ENCODE measurements at places on chromosomes 6 and 20.

DNA sequence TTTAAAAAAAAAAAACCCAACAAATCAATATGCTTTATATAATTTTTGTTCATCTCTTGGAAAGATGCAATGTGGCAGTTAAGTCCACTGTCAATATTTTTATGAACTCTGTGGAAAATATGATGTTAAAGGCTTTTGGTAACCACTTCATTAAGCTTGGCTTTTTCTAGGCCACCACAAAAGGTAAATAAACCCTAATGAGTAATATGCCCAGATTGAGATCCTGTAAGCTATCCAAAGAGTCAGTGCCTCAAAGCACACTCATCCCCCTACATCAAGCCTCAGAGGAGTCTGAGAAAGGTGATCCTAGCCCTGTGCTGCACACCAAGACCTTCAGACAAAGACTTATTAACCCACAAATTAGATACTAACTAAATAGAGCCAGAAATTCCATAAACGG, 121.1 kb downstream of the CDC5L start:
- no peak for DNase-seq

- DNase-seq = no peak
Measured at GRCh38 chr6:25332655-25333071, 53.5 kb downstream of the CARMIL1 start.

GRCh38 chr6:107813555-107814194, 10.4 kb downstream of the SCML4 start:
- no peak for DNase-seq

- DNase-seq = no peak
Measured at GRCh38 chr20:37439223-37439933, 81.7 kb upstream of the NNAT start.

DNA sequence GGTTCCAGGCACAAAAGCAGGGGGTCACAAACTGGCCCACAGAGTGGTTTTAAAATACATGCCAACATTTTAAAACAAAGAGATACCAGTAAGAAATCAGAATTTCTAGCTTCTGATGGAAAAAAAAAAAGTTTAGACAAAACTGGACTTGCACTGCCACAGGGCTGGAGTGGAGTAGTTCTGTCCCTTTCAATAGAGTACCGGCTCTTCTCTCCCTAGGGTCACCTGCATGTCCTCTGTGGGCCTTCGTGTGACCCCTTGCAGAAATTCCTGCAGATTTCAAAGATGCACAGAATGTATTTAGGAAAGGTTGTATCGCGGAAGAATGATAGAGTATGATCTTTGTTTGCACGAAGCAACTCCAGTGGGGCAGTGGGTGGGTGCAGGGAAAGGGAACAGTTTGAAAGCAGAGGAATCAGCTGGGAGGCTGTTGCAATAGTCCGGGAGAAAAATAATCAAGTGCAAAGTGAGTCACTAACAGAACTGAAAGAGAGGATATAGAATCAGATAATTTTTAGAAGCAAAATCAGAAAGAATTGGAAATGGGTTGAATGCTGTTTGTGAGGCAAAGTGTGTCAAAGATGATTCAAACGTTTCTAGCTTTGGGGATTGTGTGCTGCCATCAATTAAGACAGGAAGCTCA, 97.3 kb upstream of the STXBP5 start:
- no peak for DNase-seq

DNA sequence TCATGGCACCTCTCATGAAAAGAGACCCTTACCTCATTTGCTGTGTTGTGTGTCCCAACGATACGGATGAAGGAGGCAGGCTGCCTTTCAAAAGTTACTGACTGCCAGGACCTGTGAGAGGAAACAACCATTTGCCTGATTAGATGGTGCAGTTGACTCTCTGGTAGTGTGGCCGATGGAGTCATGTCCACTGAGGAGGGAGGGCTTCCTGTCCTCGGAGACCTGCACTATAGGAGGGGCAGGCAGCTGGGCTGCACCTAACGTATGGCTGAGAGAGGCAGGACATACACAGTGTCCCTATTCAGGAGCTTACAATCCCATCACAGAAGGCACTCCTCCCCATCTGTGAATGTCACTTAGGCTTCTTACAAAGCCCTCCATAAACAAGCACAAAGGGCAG, 373.0 kb downstream of the ZFAND3 start:
- no peak for DNase-seq

- no peak for DNase-seq
Measured at GRCh38 chr6:146388736-146389364, 154.8 kb upstream of the RAB32 start.

- no peak for DNase-seq
Measured at GRCh38 chr6:137630666-137631065, 136.5 kb upstream of the OLIG3 start.

DNA sequence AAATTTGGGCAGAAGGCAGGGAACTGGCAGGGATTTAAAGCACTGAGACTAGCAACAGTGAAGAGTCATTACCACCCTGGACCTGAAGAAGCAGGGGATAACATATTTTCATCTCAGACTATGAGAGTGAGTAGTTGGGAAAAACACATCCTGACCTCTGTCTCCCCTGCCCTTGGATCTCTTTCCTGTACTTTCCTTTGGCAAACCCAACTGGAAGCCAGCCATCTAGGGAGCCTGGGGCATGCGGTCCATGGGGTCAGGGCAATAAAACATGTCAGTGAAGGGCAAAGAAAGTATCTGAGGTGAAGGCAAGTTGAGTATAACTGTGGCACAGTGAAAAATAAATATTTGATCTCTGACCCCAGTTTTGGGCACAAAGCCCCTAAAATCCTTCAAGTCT, 698.2 kb downstream of the DOK5 start:
- no peak for DNase-seq

GRCh38 chr6:52312461-52312860, 27.9 kb upstream of the MCM3 start:
- no peak for DNase-seq

DNA sequence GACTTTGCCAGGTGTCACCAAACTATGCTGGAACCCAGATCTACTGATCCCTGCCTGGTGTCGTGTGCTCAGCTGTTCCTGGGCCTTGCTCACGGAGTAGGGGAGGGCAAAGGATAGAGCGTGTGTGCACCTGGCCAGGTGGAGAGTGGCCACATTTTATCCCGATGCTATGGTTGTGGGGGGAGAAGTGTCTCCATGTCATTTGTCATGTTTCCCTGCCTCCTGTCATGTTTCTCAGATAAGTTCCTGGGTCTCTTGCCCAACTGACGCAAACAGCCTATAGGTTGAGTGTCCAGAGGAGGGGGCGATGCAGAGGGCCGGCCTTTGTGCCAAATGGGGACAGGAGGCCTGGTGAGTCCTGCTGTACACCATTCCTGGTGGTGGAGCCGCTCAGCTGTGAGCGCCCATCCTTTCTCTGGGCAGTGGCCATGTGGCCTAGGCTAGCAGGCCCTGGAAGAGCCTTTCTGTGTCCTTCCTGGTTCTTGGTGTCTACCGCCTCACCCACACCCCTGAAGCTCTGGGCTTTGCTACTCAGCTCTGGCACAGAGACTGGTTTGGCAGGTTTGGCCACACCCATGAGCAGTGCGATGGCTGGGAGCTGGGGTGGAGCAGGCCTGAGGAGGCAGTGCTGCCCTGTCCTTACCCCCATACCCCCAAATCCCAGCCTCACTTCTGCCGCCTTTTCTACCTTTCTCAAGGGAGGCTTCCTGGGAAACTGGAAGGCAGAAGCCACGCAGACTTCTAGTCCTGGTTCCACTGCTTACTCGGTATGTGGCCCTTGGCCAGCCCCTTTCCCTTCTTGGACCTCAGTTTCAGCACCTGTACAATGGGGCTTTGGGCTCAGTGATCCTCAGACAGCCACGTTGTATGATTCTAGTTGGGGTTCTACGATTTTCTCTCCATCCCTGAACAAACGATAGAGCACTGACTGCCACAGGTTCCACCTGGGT, 32.3 kb upstream of the EPB41L1 start:
- DNase-seq = no peak

- no peak for DNase-seq
Measured at GRCh38 chr6:111586554-111586953, 19.1 kb downstream of the TRAF3IP2 start.

GRCh38 chr20:4805663-4806449, 84.1 kb downstream of the PRND start:
- no peak for DNase-seq

DNA sequence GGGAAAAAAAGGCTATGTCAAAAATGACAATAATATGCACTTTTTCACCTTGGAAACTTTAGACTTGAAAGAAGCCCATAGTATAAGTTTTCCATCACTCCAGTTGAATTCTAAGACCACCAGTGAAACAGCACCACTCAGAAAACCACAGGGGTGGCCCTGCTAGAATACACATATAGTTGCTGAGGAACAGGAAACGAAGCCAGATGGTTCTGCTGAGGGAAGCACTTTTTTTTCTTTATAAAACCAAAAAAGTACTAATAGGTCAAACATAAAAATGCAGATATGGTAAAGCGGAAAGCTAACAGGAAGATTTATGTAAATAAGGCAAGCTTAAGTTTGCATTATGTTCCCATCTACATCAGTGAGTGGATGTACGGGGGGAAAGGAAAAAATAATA, 303.9 kb downstream of the FOXC1 start:
- DNase-seq = no peak

DNA sequence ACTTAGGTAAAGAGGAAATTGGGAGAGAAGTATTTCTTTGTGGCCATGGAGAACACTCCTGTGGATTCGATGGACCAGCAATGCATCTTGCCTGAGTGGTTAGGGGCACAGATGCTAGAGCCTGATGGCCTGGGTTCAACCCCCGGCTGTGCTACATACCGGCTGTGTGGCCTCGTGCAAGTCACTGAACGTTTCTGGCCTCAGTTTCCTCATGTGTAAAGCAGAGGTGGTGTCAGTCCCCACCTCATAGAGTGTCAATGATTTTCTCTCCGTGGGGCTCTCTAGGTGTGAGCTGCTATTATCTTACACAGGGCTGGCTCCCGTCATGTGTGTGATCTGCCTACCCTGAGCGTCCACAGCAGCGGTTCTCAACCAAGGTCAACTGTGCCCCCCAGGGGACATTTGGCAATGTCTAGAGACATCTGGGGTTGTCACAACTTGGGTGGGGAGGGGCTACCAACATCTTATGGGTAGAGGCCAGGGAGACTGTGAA, 50.0 kb upstream of the PTPN1 start:
- DNase-seq = no peak

DNA sequence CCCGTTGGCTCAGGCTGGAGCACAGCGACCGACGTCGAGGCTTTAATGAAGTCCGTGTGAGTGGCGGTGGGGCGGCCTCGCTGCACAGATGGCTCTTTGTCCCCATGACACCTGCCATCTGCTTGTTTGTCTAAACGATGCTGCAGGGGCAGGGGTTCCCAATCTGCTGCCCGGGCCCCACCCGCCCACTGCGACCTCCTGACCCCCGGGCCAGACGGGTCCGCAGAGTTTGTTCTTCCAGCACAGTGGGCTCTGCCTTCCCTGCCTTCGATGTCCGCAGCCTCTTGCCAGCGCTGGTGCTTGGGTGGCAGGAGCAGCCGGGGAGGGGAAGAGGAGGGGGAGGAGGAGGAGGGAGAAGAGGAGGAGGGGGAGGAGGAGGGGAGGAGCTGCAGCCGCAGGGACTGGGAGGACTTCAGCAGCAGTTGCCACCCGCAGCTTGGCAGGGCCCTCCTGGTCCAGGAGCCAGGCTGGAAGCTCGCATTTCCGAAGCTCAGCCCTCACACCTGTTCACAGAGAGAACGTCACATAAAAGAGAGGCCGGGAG, 210.0 kb downstream of the DLL1 start:
- DNase-seq = no peak

DNA sequence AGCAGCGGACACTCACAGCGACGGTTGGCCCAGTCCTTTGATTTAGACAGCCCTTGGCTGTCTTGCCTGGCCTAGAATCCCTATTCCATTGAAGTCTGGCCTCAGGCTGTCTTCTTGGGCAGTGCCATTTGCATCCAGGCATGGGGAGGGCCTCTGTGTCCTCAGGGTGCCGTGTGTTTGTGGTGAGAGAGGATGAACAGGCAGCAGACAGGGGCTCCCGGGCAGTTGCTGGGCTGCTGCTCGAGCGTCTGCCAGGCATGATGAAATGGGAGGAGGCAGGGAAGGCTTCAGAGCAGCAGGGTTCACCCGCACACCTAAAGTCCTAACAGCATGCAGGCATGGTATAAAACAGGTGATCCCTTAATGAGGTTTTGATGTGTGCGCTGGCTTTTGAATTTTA, 126.9 kb downstream of the SOBP start:
- no peak for DNase-seq

- DNase-seq = no peak
Measured at GRCh38 chr6:52946306-52946705, 36.8 kb upstream of the GSTA3 start.

- no peak for DNase-seq
Measured at GRCh38 chr6:11514672-11515071, 22.9 kb upstream of the TMEM170B start.

DNA sequence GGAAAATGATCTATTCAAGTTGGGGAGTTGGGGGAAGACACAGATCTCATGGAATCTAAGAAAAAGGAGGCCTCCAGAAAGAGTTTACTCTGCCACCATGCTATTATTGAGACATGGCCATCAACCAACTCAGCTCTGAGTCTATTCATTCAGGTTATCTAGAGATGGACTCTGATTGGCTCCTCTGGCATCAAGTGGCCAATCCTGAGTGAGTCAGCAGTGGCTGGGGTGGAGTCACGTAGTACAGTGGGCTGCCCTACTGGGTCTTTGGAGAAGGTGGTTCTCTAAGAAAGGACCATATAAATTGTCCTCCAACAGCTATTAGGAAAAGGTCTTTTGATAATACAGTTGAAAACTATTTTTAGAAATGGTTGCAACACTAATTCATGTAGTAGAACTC, 42.1 kb downstream of the LYRM2 start:
- DNase-seq = no peak

DNA sequence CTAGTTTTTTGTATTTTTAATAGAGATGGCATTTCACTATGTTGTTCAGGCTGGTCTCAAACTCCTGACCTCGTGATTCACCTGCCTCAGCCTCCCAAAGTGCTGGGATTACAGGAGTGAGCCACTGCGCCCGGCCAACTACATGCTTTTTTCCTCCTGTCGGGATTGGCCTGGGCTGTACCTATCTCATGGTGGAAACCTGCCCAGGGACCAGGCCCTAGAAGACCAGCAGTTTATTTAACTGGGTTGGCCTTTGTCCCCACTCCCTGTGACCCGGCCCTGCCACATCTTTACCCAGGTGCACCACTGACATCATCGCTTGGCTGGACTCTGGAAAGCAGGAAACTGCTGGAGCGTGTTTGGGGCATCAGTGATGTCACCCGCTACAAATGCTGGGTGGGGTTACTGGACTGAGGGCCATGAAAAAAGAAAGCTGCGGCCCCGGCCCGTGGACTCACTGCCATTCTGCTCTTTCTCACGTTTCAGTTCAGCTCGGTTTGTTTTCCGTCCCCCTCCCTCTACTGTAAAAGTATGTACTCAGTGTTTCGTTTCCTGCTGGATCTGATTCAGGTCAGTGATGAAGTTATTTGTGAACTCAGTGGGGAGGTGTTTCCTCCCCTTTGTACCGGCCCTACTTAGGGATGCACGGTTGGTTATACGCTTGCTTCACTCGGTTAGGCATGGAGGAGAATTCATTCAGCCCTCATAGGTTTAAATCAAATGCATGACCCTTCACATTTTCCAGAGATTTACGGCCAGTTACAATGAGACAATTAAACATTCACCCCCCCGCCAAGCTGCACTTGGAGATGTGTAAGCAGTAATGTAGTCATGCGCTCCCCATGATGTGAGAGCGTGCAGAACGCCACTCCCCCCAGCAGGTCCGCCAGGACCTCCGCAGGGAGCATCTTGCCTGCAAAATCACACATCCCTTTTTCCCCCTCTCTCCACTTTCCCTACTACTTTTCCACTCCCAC, 179.3 kb downstream of the MTHFD1L start:
- no peak for DNase-seq
